ENCODE measurements at places on chromosomes 12 and 14. TPM values are rescaled to one million over a fixed set of nuclear protein-coding genes. Genes with fewer than 3 reads are reported as not detected.

NUP37 gene
- 72.1 TPM for total RNA-seq

NDUFB1 gene
- 122 TPM for total RNA-seq

KRT6A gene
- total RNA-seq: 0.24 TPM

IAPP gene
- not detected for total RNA-seq

SLC2A13 gene
- 8.4 TPM for total RNA-seq

DNA sequence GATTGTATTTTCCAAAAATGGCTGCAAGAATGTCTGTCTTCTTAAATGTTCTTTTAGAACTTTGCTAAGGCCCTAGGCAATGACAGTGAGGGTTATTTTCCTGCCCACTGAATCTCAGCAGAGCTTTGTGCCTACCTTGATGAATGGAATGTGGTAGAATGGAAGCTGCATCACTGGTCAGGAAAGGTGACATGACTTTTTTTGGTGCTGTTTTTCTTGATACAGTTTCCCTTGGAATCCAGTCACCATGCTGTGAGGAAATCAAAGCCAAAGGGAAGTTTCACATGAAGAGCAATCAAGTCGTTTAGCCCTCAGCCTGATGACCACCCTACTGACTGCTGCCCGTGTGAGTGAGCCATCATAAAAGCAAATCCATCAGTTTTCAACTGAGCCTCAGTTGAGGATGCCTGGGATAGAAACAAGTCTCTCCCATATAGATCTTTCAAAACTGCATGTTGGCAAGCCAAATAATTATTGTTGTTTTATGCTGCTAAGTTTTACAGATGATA is 886.0 kb upstream of the FBXO33 start:
- H3K4me3 ChIP-seq: no peak overlapping the region
- no peaks in the 10 kb centered on the region for H3K36me3 ChIP-seq
- no peak overlapping the region for H3K27ac ChIP-seq
- no peaks in the 10 kb centered on the region for H3K27me3 ChIP-seq

DNA sequence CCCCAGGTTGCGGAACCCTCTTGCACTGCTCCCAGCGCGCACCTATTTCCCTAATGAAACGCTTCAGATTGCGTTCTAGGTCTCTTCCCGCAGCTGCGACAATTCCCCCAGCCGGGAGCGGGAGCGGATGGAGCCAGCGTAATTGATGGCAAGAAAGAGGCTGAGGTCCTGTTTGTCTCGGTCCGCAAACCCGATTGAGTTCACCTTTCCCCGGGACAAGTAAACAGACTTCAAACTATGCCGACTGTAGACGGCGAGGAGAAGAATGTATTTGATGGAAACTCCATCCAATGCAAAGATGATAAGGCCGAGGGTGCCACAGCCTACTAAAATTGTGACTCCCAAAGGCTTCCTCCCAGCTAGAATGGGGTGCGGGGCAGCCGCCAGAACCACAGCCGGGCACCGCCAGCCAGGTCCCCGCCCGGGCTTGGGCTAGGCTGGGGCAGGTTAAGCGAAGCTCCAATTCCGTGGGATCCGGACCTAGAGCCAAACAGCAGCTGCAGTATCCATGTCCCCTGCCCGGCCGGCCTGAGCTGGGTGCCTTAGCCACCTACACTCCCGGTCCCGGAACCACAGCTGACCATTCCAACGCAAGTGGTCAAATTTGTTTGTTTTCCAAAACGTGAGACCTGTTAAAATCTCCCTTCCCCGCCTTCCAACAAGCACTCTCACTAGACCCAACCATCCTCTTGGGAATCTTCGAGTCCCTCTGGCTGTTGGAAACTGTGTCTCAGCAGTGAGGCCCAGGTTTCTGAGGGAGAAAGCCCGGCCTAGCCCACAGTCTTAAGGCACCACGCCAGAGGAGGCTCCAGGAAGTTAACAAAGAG is 5.5 kb downstream of the NKX2-1 start:
- H3K27me3 ChIP-seq: peaks cover 87% of the 10 kb centered on the region
- no peak for DNase-seq
- no peak overlapping the region for H3K27ac ChIP-seq
- no peaks in the 10 kb centered on the region for H3K4me1 ChIP-seq
- no peak overlapping the region for H3K4me3 ChIP-seq

DNA sequence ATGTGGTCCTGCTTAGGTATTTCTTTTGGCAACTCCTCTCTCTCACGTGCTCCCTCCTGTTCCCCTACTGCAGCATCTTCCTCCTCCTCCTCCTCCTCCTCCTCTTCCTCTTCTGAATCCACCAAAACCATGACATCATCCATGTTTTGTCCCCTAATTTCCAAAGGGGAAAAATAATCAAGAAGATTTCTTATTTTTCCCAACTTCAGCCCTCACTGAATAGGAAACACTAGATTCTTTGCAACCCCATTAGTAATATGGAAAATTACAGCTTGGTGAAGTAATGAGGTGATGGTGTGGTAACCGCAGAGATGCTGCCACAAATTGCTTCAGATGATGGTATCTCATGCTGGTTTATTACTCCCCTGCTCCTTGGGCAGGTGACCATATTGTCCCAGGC is 7.5 kb upstream of the WSB2 start:
- H3K4me3 ChIP-seq: no peak overlapping the region
- no peak overlapping the region for H3K27ac ChIP-seq
- no peaks in the 10 kb centered on the region for H3K27me3 ChIP-seq
- DNase-seq: no peak
- peaks cover 17% of the 10 kb centered on the region for H3K36me3 ChIP-seq

DNA sequence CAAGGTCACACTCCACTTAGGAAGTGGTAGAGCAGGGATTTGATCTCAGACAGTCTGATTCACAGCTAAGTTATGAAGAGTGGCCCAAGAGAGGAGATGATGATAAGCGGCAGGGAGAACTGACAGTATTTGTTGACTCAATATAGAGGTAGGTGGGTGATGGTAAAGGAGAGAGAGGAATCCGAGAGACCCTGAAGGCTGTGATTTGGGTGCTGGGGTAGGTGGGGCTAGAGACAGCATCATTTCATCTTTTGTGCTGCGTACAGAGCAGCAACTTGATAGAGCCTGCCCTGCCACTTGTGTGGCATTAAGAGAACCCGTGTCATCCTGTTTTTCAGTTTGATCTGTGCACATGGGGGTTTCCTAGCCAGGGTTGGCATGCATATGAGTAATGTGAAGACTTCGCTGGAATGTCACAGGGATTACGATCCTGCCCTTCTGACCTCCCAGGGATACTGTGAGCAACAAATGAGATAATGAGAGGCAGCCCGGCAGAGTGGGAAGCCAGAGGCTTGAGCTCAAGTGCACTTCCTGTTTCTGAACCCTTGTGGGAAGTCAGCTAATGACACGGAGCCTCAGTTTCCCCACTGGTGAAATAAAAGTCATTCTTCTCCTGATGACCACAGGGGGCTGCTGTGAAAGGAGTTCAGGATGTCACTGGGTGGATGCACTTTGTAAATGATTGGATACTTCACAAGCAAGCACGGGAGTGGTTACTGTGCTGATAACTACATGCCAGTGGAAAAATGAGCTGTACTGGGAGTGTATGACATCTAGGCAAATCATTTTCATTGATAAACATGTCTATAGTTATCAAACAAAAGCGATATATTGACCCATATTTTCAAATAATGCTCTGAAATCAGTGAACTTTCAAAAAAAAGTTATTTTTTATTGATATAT is 59.5 kb upstream of the IGF1 start:
- no peaks in the 10 kb centered on the region for H3K36me3 ChIP-seq
- peak; percentile 30 for DNase-seq
- H3K27me3 ChIP-seq: no peaks in the 10 kb centered on the region
- peaks cover 18% of the 10 kb centered on the region for H3K4me1 ChIP-seq

DNA sequence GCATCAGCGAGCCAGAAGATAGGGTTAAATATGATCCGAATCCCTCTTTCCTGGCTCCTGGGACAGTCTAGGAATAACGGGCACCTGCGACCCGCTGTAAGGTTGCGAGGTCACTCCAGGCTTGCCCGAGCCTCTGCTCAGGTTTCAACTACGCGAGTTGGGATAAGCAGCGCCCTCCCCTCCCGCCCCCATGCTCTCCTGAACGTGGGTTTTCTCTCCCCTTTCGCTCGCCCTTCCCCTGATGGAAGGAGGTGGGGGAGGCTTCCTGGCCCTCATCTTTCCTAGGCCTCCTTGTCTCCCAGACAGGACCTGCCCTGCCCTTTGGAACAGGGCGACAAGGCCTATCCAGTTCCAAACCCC is 753 bp upstream of the ATP5MC2 start:
- H3K4me3 ChIP-seq: peak overlapping the region; percentile 92
- H3K4me1 ChIP-seq: no peaks in the 10 kb centered on the region
- H3K36me3 ChIP-seq: peaks cover 16% of the 10 kb centered on the region
- DNase-seq: no peak

DNA sequence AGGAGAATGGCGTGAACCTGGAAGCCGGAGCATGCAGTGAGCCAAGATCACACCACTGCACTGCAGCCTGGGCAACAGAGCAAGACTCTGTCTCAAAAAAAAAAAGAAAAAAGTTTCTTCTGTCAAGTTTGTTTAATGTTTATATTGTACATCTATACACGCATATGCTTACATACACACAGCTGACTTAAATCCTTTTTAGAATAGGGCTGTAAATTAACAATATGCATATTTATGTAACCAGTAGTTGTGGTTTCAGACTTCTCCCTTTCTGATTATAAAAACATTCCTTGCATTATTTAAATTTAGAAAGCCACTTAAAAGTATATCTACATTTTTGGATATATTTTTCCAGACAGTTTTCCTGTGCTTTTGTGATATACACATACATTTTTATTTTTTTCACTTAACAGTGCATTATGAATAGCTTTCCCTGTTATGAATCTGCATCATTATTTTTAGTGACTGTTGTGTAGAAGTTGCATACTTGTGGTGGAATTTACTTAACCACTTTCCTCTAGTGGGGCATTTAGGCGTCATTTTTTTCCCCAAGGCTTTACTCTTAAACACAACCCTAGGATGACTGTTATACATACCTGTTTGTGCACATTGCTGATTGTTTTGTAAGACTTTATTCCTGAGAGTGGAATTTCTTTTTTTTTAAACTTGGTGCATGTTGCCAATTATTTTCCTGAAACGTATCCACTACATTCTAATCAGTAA is 29.4 kb downstream of the POLR3B start:
- no peak for DNase-seq
- H3K36me3 ChIP-seq: peaks cover 12% of the 10 kb centered on the region
- no peaks in the 10 kb centered on the region for H3K27me3 ChIP-seq
- no peak overlapping the region for H3K27ac ChIP-seq
- H3K4me1 ChIP-seq: peaks cover 10% of the 10 kb centered on the region
- H3K4me3 ChIP-seq: no peak overlapping the region

DNA sequence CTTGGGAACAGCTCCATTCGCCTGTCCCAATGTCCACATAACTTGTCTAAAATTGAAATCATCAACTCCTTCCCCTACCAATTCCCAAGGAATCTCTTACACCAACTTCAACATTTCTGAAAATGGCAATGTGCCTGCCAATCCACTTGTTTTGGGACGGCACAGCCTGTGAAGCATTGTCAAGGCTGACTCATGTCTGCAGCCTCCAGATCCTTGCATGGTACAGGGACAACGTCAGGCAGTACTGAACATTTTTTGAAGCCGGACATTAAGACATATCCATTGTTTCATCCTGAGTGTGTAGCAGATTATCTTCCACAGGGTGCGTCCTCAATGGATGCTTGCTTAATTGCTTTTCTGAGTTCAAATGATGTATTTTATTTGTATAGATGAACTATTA is 794.1 kb downstream of the BCL11B start:
- no peak overlapping the region for H3K27ac ChIP-seq
- DNase-seq: no peak
- H3K4me1 ChIP-seq: no peaks in the 10 kb centered on the region
- H3K36me3 ChIP-seq: no peaks in the 10 kb centered on the region

Measured in Calu3 (cell line).